ENCODE measurements at places on chromosomes 3 and 15.

- no peak for DNase-seq
Observed at GRCh38 chr3:170802164-170803151, 67.5 kb downstream of the RPL22L1 start.

DNA sequence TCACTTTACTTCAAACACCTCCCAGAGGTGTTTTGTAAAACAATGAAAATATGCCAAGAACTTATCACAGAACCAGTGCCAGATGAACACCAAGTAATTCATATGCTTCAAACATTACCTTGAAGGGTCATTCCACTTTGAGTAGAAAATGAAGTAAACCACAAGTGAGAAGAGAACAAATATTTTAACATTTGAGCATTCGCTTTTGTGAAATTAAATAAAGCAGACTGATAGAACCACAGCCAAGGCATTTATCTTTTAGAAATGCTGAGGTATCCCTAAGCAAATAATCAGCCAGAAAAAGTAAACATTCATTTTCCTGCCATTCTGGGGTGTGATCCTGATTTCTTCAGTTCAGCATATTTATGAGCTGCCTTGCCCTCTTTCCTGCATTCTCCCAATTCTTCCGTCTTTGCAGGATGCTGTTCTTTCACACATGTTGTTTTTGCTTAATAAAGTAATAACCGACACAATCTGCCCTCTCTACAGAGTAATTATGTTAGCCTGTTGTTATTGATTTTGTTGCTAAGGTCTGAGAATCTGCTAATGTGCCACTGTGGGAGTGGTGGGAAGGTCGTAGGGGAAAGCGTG lies 235.6 kb upstream of the TGFBR2 start:
- DNase-seq: no peak

DNA sequence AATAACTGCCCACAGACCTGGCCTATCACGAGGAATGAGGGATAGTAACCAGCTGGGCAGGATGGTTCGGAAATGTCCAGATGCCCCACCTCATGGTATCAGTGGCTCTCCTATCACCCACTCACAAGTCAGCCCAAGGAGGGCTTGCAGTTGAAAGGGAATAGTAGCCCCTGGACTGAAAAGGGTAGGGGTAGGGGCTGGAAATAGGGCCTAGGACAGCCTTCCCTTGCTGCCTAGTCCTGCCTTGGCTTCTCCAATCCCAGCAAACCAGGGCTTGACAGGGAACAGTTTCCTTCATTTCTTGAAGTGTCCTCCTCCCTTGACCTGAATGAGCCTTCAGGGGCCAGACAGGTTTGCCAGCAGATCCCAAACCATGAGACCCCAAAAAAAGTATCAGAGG lies 1.2 kb upstream of the CACNA2D2 start:
- no peak for DNase-seq

DNA sequence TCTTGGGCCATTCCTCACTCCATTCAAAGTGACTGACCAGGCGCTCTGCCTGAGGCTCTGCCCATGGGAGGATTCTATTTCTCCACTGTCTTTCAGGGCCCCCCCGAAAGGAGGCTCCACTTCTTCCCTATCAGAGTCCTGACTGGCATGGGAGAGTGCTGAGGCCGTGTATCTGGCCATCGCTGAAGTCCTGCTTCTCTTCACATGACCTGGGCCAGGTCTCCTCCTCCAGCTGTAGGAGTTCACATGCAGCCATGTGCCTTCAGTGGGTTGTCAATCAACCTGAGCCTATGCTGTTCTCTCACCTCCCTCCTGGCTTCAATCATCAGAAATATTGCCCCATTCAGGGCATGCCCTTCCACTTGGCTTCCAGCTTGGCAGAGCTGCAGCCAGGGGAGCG lies 12.8 kb upstream of the APBA2 start:
- DNase-seq: no peak

- DNase-seq: no peak
Observed at GRCh38 chr3:24258727-24259600, 235.7 kb downstream of the THRB start.

GRCh38 chr15:99504823-99505551 lies 60.8 kb upstream of the MEF2A start:
- no peak for DNase-seq

GRCh38 chr15:91407269-91407889 lies 307.3 kb downstream of the SV2B start:
- no peak for DNase-seq

DNA sequence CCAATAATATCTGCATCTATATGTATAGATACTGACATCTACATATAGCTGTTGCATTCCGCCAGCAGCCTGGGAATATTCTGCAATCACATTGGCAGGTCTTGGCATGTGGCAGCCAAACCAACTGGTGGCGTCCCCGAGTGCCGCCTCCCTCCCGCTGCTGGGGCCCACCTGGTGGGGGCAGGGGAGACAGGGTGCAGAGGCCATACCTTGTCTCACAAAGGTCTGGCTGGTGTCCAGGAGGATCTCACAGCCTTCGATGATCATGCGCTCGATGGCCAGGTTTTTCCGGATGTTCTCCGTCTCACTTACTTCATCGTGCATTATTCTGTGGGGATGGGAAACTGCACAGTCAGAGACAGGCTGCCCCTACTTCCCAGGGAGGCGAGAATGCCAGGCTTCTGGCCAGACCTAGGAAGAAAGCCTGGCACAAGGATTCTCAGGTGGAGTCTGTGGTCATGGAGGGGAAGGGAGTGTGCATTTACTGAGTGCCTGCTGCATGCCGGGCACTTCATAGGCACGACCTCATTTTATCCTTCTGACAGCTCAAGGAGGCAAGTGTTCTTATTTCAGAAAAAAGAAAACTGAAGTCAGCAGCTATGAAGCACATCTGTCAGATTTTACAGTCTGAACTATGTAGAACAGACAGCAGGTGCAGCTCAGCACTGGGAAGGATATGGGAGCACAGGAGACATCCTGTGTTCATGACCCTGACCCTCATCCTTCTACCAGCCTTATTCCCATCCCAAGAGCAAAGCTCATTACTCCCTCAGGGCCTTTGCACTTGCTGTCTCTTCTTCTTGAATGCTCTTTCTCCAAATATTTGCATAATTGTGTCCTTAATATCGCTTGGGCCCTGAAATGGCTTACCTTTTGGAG lies 62.8 kb downstream of the RASGRF1 start:
- DNase-seq: no peak

DNA sequence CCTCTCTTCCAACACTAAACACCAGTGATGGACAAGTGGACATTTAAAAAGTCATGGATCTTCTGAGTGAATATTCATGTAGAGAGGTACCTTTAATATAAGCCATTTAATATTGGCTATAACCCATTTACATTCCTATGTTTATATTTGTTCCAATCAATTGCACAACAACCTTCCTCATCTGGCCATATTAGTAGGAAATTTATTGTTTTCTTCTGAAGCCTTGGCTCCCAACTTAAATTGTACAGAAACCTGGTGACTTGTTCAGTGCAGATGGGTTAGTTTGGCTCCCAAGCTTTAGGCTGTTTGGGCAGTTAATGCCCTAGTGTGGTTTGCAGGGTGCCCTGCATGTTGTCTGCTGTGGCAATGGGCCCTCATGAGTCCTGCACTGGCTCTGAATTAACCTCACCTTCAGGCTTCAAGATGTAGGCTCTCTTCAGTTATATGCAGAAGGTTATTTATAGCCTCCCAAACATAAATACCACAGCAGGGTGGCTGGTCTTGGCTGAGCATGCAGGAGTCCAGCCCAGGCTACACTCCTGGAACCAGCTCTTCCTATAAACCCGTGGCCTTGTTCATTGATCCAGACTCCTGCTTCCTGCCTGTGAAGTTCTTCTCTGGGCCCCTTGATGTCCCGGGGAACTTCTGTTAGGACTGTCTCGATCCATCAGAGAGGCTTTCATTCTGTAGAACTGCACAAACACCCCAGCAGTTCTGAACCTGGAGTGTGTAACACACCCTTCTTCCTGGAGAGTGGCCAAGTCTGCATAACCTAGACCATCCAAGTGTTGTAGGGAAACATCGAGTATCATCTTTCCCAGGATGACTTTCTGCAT lies 57.0 kb downstream of the DUT start:
- DNase-seq: no peak

- no peak for DNase-seq
Observed at GRCh38 chr3:193843474-193844301, 250.7 kb downstream of the OPA1 start.

GRCh38 chr15:64274341-64274950 lies 81.5 kb downstream of the CSNK1G1 start:
- no peak for DNase-seq

- DNase-seq: no peak
Observed at GRCh38 chr3:69044608-69045007, 7.5 kb downstream of the TMF1 start.

DNA sequence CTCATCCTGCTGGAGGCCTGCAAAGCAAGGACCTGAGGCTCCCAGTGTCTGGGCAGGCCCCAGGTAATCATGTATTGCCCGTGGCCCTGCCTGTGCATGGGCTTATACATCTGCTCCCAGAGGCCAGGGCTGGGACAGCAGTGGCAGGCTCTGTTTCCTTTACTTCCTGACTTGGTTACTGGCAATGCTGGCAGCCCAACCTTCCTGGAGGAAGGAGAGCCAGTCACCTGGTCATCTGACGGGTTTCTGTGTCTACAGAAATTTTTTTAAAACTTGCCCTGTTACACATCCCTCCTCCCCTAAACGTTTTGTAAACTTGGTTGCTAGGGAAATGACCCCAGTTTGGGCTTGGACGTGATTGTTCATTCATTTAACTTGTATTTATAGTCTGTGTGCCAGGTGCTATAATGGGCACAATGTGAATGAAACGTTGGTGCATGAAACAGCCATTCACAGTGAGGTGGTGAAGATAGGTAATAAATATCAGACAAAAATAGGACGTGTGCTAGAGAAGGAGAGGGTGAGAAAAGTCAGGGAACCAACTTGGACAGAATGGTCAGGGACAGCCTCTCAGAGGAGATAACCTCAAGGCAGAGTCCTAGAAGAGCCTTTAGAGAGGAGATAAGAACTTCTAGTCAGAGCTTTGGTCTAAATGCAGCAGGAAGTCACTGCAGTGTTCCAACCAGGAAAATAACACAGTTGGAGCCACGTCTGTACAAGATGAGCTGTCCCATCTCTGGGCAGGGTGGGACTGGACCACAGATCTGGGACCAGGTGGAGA lies 14.1 kb downstream of the TEX264 start:
- no peak for DNase-seq

- no peak for DNase-seq
Observed at GRCh38 chr3:158788446-158788845, 13.4 kb upstream of the MFSD1 start.

DNA sequence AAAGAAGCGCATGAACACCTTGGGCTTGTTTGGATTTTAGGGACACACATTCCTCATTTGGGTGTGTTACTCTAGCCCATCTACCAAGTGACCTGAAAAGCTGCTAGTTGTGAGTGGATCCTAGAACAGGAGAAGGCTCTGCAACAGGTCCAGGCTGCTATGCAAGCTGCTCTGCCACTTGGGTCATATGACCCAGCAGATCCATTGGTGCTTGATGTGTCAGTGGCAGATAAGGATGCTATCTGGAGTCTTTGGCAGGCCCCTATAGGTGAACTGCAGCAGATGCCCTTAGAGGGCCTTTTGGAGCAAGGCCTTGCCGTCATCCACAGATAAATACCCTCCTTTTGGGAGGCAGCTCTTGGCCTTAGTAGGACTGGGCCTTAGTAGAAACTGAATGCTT lies 53.2 kb downstream of the PAQR5 start:
- no peak for DNase-seq

DNA sequence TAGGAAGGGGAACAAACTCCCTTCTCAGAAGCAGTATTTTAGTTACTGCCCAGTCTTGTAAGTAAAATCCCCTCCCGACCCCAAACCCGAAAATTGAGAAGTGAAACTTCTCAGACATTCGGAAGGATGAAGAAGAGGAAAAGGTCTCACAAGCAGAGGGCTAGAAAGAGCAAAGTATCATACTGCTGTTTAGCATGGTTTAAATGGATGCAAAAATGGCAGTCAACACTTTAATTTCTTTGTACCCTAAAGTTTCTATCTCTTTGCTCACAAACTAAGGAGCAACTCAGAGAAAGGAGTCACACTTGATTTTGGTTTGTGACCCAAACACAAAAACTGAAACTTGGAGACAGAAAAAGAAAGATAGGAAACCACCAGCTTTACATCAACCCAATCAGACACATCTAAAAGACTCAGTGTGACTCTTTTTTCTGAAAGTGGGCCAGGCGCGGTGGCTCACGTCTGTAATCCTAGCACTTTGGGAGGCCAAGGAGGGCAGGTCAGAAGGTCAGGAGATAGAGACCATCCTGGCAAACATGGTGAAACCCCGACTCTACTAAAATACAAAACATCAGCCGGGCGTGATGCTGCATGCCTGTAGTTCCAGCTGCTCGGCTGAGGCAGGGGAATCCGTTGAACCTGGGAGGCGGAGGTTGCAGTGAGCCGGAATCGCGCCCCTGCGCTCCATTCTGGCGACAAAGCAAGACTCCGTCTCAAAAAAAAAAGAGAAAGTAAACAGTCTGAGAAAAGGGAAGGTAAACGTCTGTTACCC lies 63.2 kb upstream of the ATP11B start:
- DNase-seq: no peak

- DNase-seq: no peak
Observed at GRCh38 chr3:194174406-194174805, 38.5 kb downstream of the HES1 start.

DNA sequence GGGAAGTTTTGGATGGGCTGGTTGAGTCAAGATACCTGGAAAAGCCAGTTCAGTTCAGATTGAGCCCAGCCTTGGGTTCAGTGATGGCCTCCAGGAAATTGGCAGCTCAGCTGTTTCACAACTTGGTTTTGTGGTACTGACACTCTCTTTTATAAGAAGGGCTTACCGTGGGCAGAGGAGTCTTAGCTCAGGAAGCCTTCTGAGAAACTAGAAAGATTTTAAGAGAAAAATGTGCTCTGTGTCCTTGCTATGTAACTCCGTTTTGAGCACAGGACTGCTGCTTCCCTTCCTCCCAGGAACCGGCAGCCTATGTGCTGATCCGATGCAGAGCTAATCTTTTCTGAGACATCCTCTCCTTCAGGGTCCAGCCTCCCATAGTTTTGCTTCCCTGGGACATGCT lies 46.6 kb upstream of the RASGRP1 start:
- DNase-seq: no peak

DNA sequence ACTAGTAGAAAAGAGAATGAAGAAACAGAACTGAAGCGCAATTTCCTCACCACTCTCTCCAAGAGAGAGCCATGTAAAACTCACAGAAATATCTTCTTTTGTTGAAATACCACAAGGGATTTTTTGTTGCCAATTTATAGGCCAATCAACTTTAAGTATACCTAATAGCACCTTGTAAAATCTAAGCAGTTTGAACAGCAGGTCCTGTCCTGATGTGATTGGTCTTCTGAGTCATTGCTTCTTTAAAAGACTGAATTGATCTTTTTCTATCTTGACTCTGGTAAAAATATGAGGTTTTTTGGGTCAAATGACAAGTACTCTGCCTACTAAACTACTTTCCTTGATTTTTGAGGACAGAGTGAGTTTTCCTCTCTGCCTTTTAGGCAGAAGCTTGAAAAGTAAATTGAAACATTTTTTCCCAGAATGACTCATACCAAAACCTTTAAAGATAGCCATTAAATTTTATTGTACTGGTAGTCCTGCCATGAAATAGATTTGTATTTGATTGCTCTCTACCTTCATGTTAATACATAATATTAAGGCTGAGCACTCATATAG lies 343.9 kb upstream of the CBLB start:
- no peak for DNase-seq

- DNase-seq: no peak
Observed at GRCh38 chr15:56534728-56535127, 69.8 kb upstream of the MNS1 start.
